ENCODE measurements at places on chromosomes 2 and 18.
A peak's percentile ranks its signal among the peaks of the same experiment; 100 is the strongest.

GRCh38 chr18:67408240-67408639, 108.3 kb downstream of the DSEL start:
- DNase-seq: no peak

- peak; percentile 42 for DNase-seq
Measured at GRCh38 chr2:172021955-172022354, 22.2 kb downstream of the METAP1D start.

DNA sequence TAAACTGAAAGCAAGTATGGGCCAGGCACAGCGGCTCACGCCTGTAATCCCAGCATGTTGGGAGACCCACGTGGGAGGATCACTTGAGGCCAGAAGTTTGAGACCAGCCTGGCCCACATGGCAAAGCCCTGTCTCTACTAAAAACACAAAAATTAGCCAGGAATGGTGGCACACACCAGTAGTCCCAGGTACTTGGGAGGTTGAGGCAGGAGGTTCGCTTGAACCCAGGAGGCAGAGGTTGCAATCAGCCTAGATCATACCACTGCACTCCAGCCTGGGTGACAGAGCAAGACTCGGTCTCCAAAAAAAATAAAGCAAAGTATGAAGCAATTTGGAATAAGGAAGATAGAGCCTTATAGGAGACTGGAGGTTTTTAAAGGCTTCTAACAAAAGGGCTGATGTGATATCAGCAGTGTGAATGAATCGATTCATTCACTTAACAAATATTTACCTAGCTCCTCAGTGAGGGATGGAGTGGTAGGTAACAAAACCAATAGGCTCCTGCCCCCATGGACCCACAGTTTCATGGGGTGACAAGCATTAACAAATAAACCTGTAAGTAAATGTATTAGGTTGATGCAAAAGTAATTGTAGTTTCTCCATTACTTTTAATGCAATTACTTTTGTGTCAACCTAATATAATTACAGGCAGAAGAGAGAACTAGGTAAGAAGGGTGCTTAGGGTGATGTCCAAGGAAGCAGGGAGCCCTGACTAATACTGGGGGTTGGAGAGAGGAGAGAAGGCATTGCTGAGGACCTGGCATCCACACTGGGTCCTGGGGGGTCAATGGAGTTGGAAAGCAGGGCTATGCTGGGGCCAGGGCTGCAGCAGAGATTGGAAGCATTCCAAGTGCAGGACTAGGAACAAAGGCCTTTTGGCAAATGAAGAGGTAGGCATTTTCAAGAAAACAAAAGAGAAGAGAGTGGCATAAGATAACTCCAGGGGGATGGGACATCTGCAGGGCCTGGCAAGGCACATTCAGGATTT, 195.4 kb upstream of the ARL4C start:
- DNase-seq: peak; percentile 45

- no peak for DNase-seq
Measured at GRCh38 chr2:182509-183122, 81.2 kb downstream of the SH3YL1 start.

DNA sequence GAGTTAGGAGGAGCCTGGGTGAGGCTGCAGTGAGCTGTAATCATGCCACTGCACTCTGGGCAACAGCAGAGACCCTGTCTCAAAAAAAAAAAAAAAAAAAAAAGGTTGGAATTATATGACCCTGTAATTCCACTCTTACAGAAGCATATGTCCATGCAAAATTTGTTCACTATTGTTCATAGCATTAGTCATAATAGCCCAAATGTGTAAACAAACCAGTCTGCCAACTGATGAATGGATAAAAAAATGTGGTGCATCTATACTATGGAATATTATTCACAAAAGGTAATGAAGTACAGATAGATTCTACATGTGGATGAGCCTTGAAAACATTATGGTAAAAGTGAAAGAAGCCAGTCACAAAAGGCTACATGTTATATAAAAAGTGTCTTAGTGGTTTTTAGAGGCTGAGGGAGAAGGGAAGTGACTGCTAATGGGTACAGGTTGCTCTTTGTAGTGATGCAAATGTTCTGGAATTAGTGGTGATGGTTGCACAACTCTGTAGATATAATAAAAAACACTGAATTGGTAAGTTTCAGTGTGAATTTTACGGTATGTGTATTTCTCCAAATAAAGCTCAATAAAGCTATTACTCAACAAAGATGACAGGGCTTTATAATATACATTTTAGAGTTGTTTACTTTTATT, 9.4 kb downstream of the COA5 start:
- DNase-seq: no peak

DNA sequence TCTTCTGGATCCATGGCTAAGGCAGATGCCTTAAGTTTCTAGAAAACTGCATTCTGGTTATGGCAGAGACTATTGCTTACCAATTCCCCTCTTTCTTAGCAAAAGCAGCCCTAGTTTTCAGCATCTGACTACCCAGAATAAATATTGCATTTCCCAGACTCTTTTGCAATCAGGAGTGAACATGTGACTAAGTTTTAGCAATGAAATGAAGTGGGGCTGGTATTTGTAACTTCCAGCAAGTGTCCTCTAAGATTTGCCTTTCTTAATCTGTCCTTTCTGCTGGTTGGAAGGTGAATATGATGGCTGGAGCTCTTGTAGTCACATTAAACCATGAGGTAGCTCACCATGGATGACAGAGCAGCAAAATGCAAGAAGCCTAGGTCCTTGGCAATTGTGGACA, 132.9 kb upstream of the PKDCC start:
- no peak for DNase-seq

DNA sequence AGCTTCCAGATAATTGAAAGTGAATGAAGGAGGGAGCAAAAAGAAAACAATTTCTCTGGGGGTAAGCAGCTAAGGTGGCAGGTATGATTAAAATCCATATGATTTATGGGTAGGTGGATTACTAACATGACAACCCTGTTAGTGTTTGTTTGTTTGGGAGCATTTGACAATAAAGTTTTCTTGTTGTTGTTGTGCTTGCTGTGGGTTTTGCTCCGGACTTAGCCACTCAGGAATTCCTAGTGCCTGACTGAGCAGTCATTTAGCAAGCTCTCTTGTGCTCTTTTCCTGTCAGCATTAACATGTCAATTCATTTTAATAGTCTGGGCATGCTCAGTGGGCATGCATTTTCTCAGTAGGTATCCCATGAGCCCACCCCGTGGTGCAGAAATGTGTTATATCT, 674.8 kb upstream of the ZEB2 start:
- DNase-seq: no peak

DNA sequence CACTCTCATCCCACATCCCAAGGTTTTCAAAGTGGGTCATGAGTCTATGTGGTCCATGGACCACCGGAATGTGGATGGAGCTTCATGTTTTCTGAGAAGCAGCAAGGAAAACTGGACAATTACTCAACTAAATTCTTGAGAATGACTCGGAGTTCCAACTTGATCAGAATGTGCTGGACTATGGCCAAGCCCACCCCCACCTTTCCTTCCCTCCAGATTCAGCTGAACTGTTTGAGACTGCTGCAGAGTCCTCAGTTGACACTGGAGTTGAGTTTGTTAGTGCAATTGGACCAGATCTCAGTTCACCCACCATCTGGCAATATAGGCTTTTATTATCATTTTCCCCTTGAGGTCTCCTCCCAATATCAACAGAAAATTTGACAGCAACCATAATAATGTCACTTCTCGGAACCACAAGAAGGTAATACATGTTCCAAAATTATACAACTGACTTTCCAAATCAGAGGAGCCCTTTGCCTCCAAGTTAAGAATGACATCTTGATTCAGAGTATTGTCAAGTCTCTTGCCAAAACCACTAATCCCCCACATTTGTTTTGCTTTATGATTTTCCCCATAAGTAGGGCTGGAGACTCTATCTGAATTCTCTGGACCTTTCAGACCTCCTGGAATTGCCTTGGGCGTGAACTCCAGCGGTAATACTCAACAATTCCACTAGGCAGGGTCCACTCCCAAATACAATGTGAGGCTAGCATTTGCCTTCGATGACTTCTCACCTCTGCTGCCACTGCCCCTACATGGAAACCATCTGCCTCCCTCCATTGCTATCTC, 8.8 kb downstream of the COL4A4 start:
- no peak for DNase-seq

- no peak for DNase-seq
Measured at GRCh38 chr18:36387310-36387709, 89.8 kb downstream of the FHOD3 start.

DNA sequence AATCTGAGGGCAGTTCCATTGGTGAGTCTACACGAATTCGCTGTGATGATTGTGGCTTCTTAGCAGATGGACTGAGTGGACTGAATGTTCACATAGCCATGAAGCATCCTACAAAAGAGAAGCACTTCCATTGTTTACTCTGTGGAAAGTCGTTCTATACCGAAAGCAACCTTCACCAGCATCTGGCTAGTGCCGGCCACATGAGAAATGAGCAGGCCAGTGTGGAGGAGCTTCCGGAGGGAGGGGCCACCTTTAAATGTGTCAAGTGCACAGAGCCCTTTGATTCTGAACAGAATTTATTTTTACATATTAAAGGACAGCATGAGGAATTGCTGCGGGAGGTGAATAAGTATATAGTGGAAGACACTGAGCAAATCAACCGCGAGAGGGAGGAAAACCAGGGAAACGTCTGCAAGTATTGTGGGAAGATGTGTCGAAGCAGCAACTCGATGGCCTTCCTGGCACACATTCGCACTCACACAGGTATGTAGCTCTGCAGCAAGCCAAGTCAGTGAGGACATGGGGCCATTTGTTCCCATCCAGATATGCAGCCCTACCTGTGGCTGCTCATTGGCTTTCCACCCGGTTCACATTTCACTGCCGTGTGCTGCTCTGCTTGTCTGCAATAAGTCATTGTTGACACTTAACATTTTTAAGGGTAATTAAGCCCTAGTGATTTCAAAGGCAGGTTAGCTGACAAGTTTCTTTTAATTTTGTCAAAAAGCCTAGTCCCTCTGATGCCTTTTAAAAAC, 37.7 kb downstream of the ZNF407 start:
- DNase-seq: no peak

DNA sequence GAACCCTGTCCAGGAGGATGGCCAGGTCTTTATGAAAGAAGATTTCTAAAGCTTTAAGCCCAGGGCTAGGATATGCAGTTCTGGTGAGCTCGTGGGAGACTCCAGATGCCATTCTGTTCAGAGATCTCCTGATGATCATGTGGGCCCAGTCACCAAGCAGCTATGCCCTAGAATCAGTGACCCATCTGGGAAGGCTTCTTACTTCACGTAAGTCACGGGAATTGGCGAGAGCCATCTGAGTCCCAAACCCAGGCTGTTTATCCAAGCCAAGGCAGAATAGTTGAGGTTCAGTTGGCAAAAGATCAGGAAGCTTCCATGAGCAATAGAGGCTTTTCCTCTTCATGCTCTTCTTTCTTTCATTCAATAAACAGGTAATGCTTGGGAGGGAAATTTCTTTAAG, 23.9 kb downstream of the ANTXR1 start:
- no peak for DNase-seq

DNA sequence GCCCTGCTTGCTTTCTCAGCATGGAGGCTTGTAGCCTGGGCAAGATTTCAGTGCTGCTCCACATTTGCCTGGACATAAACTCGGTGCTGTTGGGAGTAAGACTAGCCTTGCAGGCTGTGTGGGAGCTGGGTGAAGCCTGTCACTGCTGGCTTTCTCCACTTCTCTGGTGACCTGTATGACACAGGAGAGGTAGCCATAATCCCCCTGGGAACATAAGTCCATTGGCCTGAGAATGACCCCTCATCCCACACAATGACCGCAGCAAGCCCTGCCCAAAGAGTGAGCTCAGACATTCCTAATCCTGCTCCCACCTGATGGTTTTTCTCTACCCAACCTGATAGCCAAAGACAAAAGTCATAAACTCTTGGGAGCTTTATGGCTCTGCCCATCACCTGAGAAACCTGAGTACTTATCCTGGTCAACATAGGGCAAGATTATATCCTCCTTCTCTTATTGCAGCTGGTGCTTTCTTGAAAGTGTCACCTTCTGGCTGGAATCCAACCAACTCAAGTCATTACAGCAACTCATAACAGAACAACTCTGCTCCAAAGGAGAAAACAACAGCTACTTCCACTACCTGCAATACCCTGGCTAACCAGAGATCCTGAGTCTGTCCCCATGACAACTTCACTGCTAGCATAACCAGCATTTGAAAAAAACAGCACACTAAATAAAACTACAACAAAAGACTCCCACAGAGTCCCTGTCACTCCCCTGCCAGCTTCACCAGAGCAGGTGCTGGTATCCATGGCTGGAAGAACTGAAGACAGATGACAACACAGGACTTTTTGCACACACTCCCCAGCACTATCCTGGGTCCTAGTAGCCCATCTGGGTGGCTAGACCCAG, 834.4 kb upstream of the DDX18 start:
- DNase-seq: no peak

GRCh38 chr2:129912066-129912820, 67.2 kb upstream of the RAB6C start:
- DNase-seq: no peak

GRCh38 chr2:86562485-86562921, 740 bp downstream of the CHMP3 start:
- no peak for DNase-seq

GRCh38 chr18:32919799-32920198, 147.0 kb upstream of the KLHL14 start:
- no peak for DNase-seq

DNA sequence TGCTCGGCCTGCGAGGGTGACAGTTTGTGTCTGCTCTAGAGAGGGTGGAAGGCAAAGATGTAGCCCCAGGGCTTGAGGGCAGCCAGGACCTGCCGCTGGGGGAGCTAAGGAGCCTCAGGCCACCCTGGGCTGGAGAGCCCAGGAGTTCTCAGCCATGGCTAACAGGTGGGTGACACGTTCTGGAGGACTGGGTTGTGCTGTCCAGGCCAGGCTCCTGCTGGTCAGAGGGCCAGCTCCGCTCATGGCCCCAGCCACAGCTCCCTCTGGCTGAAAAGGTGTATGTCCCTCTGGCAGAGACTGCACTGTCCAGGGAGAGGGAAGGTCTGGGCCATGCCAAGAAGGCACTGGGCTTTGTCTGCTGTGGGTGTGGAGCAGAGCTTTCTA, 19.2 kb downstream of the TMEM185B start:
- no peak for DNase-seq

GRCh38 chr2:176552501-176553135, 283.4 kb downstream of the MTX2 start:
- peak; percentile 31 for DNase-seq

DNA sequence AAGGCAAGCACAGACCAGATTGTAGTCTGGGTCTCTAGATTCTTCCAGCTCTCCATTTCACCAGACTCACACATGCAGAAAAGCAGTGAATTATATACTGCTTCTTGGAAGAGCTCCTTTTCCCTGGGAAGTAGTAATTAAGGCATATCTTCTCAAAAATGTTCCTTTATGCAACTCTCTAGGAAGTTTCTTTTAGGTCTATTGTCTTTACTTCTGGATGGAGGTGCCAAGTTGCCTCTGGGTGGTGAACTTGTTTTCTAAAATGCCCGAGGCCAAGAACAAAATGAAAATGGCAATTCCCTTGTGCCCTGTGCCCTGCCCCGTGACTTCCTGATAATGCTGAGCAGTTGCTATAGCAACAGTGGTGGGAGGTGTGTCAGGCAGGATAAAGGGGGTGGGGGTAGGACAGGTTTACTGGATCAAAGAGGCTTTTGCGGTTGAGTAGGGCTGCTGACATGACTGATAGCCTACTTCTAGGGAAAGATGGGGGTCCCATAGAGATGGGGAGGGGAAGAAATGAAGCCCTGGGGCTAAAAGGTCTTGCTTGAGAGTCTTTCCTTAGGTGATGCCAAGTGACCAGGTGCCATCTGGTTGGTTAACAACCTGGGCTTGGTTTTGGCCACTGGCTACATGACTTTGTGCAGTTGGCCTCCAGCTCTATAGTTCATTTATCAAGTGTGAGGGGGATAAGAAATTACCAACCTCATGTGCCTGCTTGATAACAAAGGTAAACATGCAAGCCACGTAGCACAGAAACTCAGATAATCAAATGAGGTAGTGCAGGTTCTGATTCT, 11.8 kb downstream of the IGFBP2 start:
- DNase-seq: peak; percentile 53

- DNase-seq: no peak
Measured at GRCh38 chr18:11830585-11830984, 20.6 kb upstream of the CHMP1B start.
